Dermis microvascular lymphatic vessel endothelial cell (primary cell): ENCODE measurements at places on chromosomes 3 and 15.
A peak's percentile ranks its signal among the peaks of the same experiment; 100 is the strongest.

- DNase-seq, result no peak
Measured at GRCh38 chr3:22507709-22508108, 695.4 kb upstream of the UBE2E2 start.

DNA sequence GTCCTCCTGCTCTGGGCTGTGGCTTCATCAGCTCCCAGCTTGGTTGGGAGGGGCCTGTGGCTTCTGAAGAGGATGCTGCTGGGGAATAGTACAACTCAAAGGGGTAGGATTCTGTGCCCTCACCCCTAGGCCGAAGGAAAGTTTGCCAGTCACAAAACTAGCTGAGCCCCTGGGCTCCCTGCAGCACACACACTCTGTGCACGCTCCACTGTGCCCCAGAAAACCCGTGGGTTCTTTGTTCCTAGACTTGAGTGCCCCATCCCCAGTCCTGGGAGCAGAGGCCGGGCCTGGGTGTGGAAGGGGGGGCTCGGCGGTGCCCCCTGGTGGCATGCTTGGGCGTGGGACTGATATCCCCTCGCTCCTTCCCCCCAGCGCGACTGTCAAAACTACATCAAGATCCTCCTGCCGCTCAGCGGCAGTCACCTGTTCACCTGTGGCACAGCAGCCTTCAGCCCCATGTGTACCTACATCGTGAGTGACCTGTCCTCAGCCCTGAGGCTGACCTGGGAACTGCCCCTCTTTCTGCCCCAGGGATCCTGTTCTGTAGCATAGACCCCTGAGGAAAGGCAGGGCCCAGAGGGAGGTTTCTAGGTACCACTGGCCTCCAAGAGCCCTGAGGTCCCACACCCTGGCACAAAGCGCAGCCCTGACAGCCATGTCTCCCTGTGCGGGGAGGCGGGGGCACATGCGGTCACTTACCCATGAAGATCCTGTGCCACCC lies 14.2 kb downstream of the CIB1 start:
- DNase-seq, result peak; percentile 44

DNA sequence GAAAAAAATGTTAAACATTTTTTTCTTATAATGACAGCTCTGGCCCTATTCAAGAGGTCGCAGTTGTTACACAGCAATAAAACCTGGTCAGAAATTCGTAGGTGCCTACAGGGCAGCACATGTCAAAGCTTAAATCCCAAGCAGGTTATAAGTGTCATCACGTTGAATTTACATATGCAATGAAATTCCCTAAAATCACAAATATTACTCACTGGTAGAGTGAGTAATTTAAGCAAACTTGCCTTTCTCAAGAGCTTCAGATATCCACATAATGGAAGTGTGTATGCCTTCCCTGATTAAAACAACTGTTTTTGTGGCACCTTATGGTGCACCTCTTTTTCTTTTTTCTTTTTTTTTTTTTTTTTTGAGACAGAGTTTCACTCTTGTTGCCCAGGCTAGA lies 90.7 kb upstream of the FNDC3B start:
- no peak for DNase-seq

DNA sequence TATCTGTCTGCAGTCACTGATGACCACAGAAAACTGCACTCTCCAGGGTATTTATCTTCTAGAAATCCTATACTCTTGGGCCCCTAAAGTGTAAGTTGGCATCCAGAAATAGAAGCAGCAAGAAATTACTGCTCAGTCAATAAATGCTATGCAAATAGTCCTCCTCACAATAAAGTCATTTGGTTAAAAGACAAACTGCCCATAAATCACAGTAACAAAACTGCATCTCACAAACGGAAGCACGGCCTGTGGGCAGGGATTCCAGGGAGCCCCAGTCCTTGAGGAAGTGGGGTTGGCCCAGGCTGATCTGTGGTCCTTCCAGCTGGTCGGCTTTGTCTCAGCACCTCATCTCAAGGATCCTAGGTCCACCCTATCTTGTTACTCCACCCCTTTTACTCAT lies 29.7 kb upstream of the SPATA12 start:
- DNase-seq, result no peak

- DNase-seq, result no peak
Measured at GRCh38 chr3:53303957-53304356, 43.4 kb downstream of the DCP1A start.

DNA sequence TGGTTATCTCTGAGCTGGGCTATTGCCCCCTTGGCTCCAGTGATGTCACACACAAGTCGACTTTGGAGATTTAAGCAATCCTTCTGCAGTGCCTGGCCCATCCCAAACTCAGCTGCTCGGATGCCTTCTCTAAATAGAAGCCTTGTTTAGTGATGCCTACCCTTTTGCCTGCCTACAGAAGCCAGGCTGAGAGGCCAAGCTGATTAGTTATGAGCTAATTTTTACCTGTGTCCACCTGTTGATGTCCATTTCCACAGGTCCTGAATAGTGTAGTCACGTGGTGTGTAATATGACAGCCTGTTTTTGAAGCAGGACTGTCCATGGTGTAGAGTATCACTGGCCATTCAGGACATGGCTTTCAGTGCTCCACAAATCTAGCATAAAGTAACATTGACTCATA lies 45.5 kb downstream of the SSUH2 start:
- no peak for DNase-seq

- no peak for DNase-seq
Measured at GRCh38 chr15:62887113-62887570, 155.4 kb upstream of the TPM1 start.

DNA sequence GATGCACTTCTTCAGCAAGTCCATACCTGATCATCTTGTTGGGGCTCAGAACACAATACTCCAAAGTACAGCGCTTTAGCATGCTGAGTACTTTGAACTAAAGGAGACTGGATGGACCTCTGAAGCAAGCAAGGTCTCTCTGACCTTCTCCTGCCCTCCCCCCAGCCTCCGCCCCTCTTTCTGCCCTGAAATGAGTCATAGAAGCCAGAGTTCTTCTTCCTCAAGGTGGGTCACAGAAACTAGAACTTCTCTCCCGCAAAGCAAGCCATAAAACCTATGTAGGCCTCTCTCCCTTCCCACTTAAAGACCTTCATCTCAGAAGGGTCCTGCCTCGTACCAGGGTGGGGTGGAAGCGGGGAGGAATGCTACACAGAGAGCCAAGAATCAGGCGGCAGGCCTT lies 230.5 kb upstream of the PROK2 start:
- DNase-seq, result no peak

DNA sequence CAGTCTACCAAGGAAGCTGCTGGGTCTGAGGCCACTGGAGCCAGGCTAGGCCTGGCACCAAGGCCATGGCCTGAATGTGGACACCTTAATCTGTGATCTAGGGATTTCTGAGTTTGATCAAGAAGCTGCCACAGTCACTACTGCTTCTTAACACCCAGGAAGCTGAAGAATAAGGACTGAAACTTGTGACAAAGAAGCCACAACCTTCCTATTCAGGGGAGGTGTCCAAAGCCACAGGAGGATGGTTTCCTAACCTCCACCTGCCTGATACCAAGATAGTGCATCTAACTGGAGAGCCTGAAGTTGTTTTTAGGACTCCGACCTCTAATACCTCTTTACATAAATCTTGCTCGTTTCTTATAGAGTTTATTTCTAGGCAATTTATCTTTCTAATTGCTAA lies 5.5 kb upstream of the ANO10 start:
- no peak for DNase-seq

- DNase-seq, result no peak
Measured at GRCh38 chr3:73846951-73847350, 222.2 kb upstream of the PDZRN3 start.

GRCh38 chr3:72977060-72977808 lies 19.4 kb upstream of the PPP4R2 start:
- DNase-seq, result no peak

GRCh38 chr15:25527118-25527517 lies 88.3 kb upstream of the UBE3A start:
- no peak for DNase-seq

GRCh38 chr3:120272286-120272685 lies 12.7 kb downstream of the GPR156 start:
- DNase-seq, result no peak

DNA sequence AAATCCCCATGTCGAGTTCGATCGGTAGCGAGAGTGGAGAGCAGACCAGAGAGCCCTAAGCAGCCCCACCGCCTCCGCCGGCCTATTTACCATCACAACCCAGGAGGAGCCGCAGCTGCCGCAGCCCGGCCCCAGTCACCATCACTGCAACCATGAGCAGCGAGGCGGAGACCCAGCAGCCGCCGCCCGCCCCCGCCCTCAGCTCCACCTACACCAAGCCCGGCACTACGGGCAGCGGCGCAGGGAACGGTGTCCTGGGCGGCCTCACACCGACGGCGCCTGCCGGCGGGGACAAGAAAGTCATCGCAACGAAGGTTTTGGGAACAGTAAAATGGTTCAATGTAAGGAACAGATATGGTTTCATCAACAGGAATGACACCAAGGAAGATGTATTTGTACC lies 89.5 kb upstream of the TPM1 start:
- DNase-seq, result no peak

DNA sequence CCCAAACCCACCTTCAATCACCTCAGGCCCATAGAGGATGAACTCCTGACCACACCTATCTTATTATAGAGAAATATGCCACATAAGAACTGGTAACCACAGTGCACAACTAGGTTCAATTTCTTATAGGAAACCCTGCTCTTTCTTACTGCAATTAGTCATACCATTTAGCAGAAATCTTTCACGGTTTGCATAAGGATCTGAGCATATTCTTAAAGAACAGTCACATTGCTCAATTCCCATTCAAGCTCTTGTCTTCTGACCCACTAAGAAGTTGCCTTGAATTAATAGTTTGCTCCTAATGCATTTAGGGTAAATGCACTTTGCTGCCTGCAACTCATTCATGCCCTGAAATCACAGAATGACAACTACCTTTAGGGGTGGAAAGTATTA lies 9.2 kb downstream of the ERC2 start:
- no peak for DNase-seq

GRCh38 chr3:131796558-131797198 lies 238.1 kb downstream of the CPNE4 start:
- no peak for DNase-seq

DNA sequence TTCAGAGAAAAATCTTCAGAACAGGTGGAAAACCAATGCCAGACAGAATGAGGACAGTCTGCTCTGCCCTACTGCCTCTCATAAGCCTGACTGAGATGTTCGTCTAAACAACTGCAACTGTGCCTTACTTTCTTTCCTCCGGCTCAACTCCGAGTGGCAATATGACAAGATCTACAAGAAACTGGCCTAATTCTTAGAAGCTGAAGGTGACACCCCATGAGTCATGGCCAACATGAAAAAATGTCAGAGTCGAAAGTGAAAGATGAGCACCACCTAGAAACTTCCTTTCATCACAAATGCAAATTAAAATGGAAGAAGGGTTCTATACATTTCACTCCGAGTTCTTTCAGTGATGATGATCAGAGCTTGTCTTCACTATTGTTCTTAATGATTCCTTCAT lies 12.9 kb downstream of the PCYT1A start:
- no peak for DNase-seq

- no peak for DNase-seq
Measured at GRCh38 chr3:124597979-124598378, 132.3 kb upstream of the UMPS start.

- no peak for DNase-seq
Measured at GRCh38 chr3:127700406-127700805, 27.7 kb downstream of the ABTB1 start.

- DNase-seq, result no peak
Measured at GRCh38 chr3:25658836-25659235, 5.9 kb downstream of the TOP2B start.

- no peak for DNase-seq
Measured at GRCh38 chr3:127734754-127735473, 62.2 kb downstream of the ABTB1 start.

GRCh38 chr3:110419601-110420000 lies 652.0 kb upstream of the NECTIN3 start:
- no peak for DNase-seq

- DNase-seq, result no peak
Measured at GRCh38 chr3:161413127-161413854, 42.0 kb upstream of the SPTSSB start.

GRCh38 chr3:146382386-146382785 lies 87.0 kb downstream of the PLSCR2 start:
- peak; percentile 63 for DNase-seq

GRCh38 chr3:41419809-41420208 lies 220.5 kb downstream of the CTNNB1 start:
- no peak for DNase-seq

DNA sequence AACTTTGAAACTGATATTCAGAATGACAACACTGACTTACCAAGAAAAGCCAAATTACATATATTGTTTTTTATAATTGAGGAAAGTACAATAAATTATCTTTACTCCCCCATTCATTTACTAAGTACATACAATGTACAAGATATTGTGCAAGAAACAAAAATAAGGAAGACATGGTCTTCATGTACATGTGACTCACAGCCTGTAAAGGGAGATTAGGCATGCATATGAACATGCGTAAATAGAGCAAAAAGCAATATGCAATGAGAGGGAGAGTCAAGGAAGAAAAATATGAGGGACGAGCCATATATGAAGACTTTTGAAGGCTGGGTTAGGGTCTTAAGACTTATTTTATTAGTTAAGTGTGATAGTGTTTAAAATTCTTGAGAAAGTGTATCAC lies 258.4 kb downstream of the GBE1 start:
- DNase-seq, result no peak

DNA sequence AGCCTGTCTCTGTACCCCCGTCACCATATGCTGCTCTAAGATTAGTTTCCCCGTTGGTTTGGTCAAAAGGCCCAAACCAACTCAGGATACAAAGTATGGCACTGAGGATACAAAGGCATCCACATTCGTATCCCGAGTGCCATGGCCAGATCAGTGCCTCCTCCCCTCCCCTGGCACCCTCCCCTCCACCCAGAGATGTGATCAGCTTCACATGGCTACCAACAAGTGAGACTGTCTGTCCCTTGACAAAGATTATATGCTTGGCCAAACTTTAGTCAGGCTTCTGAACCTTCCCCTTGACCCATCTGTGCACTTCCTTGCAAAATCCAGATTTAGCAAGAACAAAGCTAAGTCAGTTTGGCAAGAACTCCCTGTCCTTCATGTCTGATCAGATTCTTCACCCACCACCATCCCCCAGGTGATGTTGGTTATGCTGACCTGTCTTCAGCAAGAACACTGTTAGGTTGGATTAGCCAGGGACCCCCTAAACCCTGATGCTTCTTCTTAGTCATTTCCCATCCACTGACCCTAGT lies 61.7 kb downstream of the KLF15 start:
- no peak for DNase-seq

- no peak for DNase-seq
Measured at GRCh38 chr3:126541628-126542339, 16.9 kb downstream of the C3orf22 start.

DNA sequence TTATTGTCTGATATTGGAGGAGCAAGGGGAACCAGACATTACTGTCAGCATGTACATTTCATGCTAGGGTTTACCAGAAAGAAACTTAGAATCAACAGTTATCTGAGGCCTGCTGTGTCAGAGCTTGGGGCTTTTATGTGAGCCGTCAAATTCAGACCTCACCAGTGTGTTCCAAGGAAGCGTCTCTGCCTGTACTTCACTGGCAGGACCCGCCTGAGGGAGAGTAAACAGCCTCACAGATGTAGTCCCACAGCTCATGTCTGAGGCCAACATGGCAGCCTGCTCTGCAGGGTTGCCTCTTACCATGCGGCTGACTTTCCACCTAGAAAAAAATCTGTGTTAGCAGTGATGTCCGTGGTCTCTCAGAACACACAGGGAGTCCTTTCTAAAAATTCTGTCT lies 74.3 kb downstream of the GHSR start:
- DNase-seq, result no peak

- DNase-seq, result no peak
Measured at GRCh38 chr15:32030795-32031194, 480 bp downstream of the CHRNA7 start.
